ENCODE measurements at places on chromosomes 12 and 14.

- DNase-seq, result no peak
These were observed 12.5 kb upstream of the MARK3 start for GRCh38 chr14:103372552-103373304.

- DNase-seq, result no peak
These were observed 1.2 kb downstream of the ALDH1L2 start for GRCh38 chr12:105083031-105083430.

GRCh38 chr12:53777412-53777811 lies 25.6 kb upstream of the CISTR start:
- DNase-seq, result no peak

DNA sequence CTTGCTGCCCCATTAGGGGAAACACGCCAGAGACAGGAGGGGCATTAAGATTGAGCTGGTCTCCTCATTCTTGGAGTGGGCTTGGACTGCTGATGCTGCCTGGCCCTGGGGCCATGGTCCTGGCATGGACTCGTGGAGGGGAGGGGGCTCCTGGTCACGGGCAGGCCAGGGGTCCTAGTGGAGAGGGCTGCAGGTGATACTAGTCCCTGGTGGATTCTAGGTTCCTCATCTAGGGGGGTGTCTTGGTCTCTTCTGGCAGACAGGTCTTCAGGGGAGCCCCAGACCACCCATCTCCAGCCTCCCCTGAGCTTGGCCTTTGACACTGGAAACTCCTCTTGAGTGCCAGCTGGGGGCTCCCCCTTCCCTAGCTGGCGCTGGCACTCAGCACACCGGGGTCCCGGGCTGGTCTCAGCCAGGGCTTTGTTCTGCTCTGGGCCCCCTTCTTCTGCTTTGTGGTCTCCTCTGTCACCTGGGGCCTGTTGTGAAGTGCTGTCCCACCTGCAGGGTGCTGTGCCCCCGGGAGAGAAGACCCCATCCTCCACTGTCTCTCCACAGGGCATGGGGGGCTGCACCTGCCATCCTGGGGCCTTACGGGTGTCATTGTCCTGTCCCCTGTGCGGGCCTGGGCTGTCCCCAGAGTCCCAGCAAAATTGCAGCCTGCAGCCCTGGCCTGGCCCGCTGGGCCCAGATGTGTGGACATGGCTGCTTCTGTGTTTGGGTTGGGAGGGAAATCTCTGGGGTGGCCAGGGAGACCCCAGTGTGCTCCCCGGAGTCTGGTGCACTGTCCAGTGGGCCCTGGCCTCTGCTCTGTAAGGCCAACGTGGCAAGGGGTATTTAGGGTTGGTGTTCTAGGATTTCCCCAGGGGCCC lies 2.3 kb downstream of the KIF26A start:
- no peak for DNase-seq

DNA sequence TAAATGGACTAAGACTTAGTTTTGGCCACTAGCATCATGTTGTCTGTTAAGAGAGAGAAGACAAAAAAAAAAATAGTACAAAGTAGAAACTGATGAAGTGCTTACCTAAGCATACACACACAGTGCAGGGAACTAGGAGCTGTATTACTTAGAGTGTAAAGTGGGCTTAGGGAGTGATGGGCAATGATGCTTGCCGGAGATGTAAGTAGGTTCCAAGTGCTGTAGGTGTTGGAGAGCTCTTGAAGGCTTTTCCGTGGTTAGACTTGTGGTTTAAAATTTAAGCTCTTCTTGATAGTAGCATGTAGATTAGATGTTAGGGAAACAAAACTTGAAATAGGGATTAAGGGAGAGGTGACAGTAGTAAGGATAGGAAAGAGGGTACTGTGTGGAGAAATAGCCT lies 34.7 kb downstream of the MIA2 start:
- no peak for DNase-seq

DNA sequence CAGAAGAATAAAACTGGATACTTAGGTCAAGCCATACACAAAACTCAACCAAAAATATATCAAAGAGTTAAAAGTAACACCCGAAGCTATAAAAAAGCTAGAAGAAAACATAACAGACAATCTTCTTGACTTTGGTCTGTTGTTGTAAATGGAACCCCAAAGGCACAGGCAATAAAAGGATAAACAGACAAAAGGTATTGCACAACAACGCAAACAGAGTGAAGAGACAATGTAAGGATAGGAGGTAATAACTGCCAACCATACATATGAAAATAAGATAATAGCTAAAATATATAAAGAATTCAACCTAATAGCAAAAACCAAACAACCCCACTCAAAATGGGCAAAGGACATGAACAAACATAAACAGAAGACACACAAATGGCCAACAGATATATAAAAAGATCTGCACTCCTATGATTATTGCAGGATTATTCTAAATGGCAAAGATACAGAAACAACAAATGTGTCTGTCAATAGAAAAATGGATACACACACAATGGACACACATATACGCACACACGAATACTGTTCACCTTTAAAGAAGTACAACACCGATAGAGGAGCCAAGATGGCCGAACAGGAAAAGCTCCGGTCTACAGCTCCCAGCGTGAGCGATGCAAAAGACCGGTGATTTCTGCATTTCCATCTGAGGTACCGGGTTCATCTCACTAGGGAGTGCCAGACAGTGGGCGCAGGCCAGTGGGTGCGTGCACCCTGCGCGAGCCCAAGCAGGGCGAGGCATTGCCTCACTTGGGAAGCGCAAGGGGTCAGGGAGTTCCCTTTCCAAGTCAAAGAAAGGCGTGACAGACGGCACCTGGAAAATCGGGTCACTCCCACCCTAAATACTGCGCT lies 1137.1 kb downstream of the FSCB start:
- no peak for DNase-seq

- DNase-seq, result no peak
These were observed 69.4 kb downstream of the ACSM4 start for GRCh38 chr12:7373226-7373625.

- DNase-seq, result no peak
These were observed 69.9 kb downstream of the RASSF3 start for GRCh38 chr12:64680235-64680634.

- no peak for DNase-seq
These were observed 531.6 kb downstream of the VRK1 start for GRCh38 chr14:97328743-97329142.

GRCh38 chr14:75537071-75537470 lies 14.8 kb downstream of the BATF start:
- DNase-seq, result no peak

DNA sequence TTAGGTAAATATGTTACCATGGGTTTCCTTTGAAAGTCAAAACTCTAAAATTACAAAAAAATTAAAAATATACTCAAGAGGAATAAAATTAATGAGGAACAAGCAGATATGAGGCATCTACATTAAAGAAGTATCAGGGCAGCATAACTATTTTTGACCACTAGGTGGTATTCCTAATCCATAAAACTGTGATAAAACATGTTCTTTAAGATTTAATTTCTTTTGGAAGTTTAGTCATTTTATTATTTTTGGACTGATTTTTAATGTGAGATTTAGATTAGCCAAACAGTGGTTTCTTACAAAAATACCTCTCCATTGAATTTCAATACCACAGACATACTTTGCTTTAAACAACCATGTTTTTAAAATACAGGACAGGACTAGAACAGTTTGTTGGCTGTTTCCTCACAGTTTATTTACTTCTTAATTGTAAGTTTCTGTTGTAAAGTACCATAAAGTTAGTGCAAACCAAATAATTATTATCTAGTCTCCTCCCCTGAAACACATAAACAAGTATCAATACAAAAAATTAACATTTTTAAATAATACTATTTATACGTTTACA lies 49.8 kb downstream of the NTS start:
- DNase-seq, result no peak
